EH (cell line): ENCODE measurements at places on chromosomes 4 and X.
A peak's percentile ranks its signal among the peaks of the same experiment; 100 is the strongest.

DNA sequence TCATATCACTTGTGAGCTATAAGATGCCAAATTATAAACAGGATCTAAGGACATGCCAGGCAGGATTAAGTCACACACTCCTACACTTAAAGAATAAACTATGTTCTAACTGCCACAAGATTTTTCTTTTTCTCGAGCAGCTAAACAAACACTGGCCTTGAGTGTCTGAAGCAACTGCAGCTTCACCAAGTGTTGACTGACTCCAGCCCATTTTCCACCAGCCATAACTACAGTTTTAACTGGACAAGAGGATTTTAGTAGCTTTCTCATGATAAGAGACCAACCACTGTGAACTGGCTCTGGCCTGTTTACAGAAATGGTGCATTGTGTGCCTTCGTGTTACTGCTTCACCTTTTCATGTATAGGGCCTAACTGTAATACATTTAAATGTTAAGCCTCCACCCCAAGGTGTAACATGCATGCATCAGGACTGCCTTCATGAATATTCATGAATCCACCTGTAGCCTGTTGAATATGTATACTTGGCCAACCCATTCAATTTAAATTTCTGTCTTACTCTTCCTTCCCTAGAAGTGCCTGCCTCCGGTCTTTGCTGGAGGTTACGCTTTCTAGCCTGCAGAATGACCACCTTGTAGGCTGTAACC, 10.8 kb downstream of the UCP1 start:
- no peak for DNase-seq

GRCh38 chr4:152189451-152190179, 346.3 kb downstream of the FBXW7 start:
- no peak for DNase-seq

DNA sequence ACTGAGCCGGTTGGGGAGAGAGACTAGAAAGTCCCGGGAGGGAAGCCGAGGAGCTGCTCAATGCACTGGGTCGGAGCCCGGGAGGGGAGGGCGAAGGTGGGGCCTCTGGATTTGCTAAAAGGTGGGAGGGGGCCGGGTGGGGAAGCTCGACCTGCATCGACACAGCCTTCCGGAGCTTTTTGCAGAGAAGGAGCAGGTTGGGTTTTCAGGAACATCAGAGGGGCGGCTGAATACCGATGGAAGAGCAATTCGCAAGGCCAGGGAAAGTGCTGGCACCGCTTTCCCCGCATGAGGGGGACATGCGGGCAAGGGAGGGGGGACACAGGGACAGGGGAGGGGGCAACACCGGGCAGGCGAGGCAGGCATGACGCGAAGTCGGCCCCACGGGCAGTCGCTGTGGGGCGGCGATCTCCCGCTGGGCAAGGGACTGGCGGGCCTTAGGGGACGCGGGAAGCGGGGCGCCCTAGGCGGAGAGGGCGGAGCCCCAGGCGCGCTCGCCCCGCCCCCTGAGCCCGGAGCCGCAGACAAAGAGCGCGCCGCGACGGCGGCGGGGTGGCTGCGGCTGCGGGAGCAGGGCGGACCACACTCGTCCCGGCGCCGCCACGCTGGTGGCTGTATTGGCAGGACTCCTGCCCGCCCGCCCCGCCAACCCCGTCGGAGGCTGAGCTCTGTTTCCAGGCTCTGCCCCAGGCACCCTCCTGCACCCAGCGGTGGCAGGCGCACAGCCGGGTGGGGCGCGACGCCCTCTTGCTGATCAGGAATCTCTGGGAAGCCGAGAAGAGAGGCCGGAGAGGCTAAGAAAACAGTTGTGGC, 11.6 kb downstream of the PDZD4 start:
- DNase-seq: peak; percentile 34

DNA sequence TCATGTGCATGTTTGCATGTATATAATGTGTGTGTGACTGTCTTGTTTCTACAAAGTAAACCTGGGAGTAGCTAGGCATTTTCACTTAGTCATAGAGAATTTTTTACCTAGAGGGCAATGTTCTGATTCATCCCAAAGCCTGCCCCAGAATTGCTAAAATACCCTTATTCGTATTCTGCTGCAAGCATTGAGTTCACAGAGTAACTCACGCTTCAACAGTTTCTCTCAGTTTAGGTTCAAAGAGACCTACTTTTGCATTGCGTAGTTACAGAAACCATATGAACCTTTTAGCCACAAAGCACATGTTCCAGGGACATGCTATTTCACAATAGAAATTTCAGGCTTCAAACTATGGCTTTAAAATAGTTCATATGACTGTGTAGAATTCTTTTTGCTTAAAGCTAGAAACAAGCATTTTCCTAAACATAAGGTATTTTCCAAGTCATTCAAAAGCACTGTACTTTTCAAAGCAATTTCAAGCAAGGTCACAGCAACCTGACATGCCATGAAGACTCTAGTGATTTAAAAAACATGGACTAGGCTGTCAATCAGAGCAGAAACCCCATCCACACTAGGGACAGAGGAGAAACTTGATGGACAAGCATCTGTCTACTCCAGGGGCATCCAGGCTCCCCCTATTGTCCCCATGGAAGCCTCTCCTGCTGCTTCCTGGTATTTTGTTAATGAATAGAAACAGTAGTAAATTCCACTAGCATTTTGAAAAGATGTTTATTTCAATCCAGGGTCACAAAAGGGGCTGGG, 81.5 kb upstream of the MAPK10 start:
- DNase-seq: no peak

- no peak for DNase-seq
Measured at GRCh38 chrX:23633834-23634580, 33.3 kb upstream of the PRDX4 start.

- peak; percentile 90 for DNase-seq
Measured at GRCh38 chr4:84938316-84938715, 28.2 kb downstream of the WDFY3 start.

DNA sequence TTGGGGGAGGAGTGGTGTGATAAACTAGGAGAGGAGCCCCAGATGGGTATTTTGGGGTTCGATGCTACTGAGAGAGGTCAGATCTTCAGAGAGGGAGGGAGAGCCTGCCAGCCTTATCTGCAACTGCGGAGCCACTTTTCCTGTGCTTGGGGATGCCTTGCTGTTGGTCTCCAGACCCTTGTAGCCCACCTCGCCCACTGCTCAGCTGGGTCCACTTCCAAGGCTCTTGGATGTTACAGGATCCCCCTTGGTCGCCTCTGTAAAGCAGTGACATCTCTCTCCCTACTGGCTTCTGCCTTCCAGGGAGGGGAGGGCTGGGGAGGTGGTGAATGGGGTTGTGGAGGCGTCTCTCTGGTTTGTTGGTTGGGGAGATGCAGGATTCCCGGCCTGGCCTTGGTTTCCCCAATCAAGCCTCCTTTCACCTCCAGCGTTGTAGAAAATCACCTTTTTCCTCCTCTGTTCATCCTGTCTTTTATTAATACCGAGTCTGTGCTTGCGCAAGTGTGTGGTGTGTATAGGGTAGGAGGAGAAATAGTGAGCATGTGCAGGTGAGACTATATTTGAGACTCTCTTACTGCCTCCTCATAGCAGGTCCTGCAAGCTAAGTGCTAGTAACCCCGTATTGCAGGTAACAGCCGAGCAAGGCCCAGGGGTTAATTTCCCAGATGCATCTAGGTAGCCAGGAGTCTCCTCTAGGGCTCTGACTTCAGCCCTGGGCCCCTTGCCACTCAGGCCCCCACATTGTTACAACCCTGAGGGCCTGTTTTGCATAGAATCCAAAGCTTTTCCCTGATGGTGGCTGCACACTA, 337.4 kb downstream of the ARHGAP10 start:
- no peak for DNase-seq

DNA sequence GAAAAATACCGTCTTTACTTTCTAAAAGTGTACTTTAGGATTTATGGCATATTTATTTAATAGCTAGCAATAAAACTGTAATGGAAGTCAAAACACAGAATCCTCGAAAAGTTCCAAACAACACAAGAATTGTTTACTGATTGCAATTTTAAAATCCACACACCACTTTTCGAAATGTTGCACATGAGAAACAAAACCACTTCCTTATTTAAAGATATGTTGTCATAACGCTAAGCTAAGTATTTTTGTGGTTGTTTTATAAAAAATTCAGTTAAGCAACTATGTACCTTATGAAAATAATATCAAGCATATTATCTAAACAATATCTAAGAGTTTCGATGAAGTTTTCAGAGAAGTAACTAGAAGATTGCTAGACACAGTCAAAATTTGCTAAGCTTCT, 344 bp downstream of the TMPRSS11D start:
- no peak for DNase-seq

- DNase-seq: no peak
Measured at GRCh38 chr4:137029026-137029425, 503.3 kb downstream of the PCDH18 start.

DNA sequence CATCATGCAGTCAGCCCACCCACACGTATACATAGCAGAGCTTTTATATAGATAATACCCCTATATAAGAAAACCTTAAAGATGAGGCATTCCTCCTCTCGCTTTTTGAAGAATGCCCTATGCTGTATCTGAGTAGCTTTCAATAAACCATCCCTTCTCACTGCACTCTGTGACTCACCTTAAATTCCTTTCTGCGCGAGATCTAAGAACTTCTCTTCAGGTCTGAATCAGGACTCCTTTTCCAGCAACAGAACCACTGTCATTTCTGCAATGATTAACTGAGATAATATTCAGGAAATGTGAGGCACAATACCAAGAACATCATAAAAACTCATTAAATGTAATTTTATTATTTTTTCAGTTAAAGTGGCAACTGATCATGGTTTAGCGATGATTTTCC, 76.4 kb upstream of the DCLK2 start:
- DNase-seq: peak; percentile 84
